ENCODE measurements at places on chromosomes 1 and 21.

DNA sequence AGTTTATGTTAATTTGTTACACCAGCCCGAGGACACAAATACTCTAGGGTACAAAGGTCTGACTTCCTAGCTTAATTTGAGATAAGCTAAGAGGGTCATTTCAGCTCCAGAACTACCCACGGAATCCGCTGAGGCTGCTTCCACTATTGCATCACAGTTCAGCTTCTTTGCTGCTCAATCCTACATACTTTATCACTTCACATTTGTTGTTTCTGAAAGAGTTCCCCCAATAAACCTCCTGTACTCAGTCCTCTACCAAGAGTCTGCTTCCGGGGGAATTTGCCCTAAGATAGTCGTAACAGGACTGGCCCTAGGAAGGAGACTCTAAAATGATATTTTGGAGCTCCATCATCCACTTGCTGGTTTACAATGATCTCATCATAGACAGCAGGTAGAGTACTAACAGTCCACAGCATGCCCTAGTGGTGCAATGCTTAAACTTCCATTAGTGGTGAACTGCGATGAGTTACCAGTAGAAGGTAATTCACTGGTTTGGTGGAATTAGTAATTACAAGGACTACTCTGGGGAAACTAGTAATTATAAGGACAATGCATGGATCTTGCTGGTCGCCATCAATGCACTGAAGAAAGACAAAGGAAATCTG lies 229.3 kb downstream of the USH2A start:
- peak; percentile 40 for DNase-seq

GRCh38 chr21:39196310-39196709 lies 13.1 kb upstream of the PSMG1 start:
- DNase-seq, result no peak

- no peak for DNase-seq
Observed at GRCh38 chr1:93171549-93172034, 8.6 kb downstream of the TMED5 start.

- DNase-seq, result no peak
Observed at GRCh38 chr1:157089789-157090188, 9.8 kb downstream of the ETV3L start.

- DNase-seq, result peak; percentile 71
Observed at GRCh38 chr1:160206421-160207117, 1.4 kb downstream of the PEA15 start.

GRCh38 chr21:33894736-33895288 lies 20.8 kb downstream of the ATP5PO start:
- DNase-seq, result peak; percentile 68

DNA sequence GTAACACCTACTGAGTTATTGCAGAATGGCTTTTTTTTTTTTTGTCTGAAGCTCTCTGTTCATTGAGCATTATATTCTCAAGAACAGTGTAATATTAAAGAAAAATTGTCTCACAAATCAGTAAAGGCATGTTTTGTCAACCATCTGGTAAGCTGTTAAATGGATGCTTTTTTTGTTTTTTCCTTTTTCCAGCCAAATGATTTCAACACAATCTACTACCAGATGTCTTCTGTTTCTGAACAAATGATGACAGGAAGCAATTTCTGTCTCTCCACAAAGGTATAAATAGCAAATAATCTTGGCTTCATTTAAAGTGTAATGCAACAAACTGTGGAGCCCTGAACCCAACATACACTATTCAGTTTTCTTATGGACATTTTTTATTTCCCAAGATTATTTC lies 78.6 kb upstream of the RGS2 start:
- DNase-seq, result no peak

DNA sequence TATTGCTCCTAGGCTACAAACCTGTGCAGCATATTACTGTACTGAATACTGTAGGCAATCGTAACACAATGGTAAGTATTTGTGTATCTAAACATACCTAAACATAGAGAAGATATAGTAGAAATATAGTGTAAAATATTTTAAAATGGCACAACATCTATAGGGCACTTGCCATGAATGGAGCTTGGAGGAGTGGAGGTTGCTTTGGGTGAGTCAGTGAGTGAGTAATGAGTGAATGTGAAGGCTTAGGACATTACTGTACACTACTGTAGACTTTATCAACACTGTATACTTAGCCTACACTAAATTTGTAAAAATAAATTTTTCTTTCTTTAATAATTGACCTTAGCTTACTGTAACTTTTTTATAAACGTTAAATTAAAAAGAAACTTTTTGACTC lies 7.9 kb downstream of the LEFTY2 start:
- peak; percentile 74 for DNase-seq

- peak; percentile 94 for DNase-seq
Observed at GRCh38 chr21:44869781-44870747, 3.4 kb downstream of the PTTG1IP start.

DNA sequence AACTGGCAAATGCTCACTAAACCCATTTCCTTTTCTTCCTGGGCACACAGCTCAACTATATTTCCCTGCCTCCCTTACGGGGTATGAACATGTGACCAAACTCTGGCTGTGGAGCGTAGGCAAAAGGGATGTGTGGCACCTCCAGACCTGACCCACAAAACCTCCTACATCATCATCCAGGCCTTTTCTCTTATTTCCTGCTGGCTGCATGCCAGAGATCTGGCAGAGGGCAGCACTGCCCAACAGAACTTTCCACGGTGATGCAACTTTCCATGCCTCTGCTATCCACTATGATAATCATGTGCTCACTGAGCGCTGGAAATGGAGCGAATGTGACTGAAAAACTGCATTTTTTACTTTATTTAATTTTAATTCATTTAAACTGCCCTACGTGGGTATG lies 99.6 kb upstream of the CACNA1E start:
- peak; percentile 75 for DNase-seq

GRCh38 chr1:18130356-18130755 lies 22.8 kb downstream of the IGSF21 start:
- DNase-seq, result no peak

DNA sequence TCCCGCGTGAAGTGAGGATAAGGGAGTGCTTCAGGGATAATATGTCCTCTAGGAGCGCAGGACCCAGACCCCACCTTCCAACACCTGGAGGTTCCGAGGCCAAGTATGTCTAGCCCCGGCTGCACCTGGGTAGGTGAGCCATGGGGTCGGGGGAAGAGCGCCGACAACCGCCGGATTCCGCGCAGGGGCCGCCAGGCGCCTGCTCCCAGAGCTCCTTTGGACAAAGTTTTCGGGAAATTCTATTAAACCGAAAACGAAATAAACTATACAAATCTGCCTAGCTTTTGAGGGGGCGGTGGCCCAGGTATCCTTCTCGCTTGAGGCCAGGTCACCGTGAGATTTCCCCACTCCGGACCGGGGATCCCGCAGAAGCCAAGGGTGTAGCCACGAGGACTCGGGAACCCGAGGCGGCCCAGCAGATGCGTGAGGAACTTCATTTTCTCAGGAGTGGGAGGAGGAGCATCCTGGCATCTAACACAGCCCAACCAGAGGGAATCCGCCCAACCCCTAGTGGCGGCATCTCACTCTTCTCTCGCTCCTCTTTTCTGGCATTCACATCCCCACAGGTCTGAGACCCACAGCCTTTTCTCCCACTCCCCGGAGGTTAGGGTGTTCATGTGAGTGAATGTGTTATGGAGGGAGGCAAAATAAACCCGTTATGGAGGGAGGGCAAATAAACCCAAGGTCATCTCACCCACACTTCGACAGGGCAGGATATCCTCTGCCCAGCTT lies 2.3 kb upstream of the DMRTA2 start:
- no peak for DNase-seq

GRCh38 chr1:87956072-87956471 lies 627.4 kb downstream of the LMO4 start:
- peak; percentile 73 for DNase-seq

- DNase-seq, result no peak
Observed at GRCh38 chr1:86852782-86853408, 61.0 kb downstream of the SELENOF start.

- DNase-seq, result no peak
Observed at GRCh38 chr1:109932679-109933078, 22.0 kb downstream of the CSF1 start.

GRCh38 chr1:110152133-110152785 lies 2.0 kb downstream of the SLC6A17 start:
- peak; percentile 28 for DNase-seq

DNA sequence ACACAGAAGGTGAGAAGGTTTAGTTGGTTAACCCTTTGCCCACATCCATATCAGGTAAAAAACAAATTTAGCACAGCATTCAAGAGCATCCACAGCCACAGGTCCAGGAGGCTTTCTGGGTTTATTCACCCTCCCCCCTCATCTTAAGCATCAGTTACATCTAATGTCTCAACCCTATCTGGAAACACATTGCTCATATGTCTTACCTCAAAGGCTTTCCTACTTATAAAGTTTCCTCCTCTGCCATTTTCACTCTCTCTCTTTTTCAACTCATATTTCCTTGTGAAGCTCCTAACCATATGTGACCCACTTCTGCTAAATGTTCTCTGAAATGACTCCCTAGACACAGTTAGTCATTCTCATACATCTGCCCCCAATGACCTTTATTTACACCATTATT lies 47.9 kb upstream of the RUNX1 start:
- no peak for DNase-seq

- peak; percentile 49 for DNase-seq
Observed at GRCh38 chr1:29880556-29880955, 644.2 kb downstream of the PTPRU start.

GRCh38 chr21:45854690-45855247 lies 126.8 kb upstream of the COL6A1 start:
- DNase-seq, result no peak

- no peak for DNase-seq
Observed at GRCh38 chr1:43689289-43689688, 18.0 kb upstream of the ST3GAL3 start.

- no peak for DNase-seq
Observed at GRCh38 chr1:68706639-68707317, 209.9 kb upstream of the DEPDC1 start.

- no peak for DNase-seq
Observed at GRCh38 chr21:46475296-46475695, 16.6 kb downstream of the DIP2A start.

- DNase-seq, result no peak
Observed at GRCh38 chr21:38267136-38267755, 10.5 kb downstream of the KCNJ15 start.

DNA sequence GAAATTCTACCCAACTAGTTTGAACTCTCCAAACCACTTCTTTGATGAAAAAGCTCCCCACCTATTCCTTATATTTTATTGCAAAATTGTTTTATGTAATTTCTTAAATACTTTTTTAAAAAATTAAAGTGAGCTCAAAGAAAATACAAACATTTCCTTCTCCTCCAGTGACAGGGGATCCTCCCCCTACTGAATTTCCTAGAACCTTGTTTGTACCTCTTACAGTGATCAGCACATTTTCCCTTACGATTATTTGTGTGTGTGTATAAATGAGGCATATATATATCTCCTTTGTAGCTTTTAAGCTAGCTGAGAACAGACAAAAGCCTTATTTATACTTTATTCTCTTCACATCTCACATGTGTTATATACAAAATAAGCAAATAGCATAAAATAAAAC lies 44.4 kb downstream of the VAV3 start:
- DNase-seq, result no peak

GRCh38 chr1:184388971-184389370 lies 2.1 kb downstream of the C1orf21 start:
- DNase-seq, result no peak

DNA sequence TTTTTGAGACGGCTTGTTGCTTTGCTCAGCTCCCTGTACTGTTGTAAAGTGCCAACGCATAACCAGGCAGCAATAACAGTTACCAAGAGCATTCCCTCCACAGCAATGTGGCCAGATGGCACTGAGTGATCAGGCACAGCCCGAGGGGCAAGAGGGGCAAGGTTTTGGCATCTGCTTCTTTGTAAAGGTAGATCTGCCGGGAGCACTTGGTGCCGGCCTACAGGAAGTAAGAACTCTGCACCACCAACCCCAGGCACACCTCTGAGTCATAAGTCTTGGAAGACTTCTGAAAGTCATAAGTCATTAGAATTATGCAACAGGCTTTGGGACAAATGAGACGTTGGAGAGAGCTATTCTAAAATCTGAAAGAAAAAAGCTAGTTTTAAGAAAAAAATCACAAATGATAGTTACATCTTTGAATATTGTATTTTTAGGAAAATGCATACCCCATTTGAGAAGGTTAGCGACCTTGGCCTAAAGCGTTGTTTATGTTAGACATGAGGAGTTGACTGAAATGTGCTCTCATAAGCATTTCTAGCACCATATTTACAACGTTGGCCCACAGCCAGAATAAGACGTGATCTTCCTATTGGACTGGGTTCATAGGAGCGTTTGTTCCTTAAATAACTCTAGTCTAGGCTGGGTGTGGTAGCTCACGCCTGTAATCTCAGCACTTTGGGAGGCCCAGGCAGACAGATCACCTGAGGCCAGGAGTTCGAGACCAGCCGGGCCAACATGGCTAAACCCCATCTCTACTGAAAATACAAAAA lies 37.7 kb upstream of the MAP10 start:
- DNase-seq, result peak; percentile 100

GRCh38 chr1:204323887-204324286 lies 35.8 kb downstream of the PLEKHA6 start:
- DNase-seq, result peak; percentile 81

GRCh38 chr1:73898540-73898939 lies 299.4 kb downstream of the LRRIQ3 start:
- no peak for DNase-seq

GRCh38 chr1:25771221-25772114 lies 28.5 kb upstream of the SELENON start:
- no peak for DNase-seq

DNA sequence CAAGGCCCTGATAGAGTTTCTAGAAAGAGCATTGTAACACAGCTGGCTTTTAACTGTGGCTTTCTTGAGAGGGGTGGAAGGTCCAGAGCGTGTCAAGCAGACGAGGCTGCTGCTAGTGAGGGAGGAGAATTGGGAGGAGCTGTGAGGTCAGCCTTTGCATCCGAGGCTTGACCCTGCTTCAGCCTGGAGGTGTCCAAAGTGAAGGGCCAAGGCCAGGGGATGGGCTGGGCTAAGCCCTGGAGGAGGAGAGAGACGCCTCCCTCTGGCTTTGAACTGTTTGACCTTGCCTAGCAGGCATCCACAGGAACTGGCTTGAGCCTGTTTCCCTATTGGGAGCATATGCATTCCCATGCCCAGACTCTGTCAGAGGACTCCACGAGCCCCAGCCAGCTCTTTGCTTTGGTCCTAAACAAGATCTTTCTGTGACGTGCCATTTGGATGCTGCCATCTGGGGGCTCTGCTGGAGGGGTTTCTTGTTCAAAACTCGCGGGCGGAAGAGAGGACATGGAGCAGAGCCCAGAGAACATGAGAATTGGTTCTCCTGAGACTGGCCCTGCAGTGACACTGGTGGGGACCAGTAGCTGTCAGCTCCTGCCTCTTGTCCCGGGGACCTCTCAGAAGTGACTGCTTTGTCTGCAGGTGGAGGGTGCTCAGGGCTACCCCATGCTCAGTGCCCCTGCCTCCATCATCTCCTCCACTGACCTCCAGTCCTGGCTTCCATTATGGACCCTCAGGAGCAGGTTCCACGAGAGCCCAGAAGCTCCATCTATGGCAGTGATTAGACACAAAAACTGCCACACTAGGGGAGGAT lies 5.5 kb downstream of the ACTRT2 start:
- no peak for DNase-seq

DNA sequence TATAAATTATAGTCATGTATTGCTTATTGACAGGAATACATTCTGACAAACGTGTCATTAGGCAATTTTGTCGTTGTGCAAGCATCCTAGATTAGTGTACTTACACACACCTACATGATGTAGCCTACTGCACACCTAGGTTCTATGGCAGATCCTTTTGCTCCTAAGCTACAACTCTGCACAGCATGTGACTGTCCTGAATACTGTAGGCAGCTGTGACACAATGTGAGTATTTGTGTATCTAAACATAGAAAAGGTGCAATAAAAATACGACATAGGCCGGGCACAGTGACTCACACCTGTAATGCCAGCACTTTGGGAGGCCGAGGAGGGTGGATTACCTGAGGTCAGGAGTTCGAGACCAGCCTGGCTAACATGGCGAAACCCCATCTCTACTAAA lies 36.5 kb downstream of the TNFRSF8 start:
- DNase-seq, result peak; percentile 26

Data from MCF 10A (cell line).